ENCODE measurements at places on chromosomes 1 and 21.

GRCh38 chr1:67429011-67429527 is 1.1 kb downstream of the SERBP1 start:
- peak; percentile 58 for DNase-seq

DNA sequence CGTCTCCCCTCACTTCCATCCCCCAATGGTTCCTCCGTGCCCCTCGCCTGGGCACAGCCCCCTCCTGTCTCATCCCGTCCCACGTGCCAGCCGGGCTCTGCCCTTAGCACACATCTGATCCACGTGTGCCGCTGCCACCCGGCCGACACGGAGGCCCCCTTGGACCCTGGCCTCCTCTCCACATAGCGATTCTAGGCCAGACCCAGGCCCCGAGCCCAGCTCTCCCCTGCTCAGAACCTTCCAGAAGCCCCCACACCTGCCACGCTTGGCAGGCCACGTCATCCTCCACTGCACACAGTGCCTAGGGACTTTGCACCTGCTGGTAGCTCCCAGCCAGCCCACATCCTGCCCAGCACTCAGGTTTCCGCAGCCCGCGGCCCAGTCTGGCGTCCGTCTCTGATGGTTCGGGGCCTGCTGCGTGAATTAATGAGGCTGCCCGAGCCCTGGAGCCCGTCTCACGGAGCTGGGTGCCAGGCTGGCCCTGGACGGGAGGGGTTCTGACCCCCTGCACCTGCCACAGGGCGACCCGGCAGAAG is 20.1 kb downstream of the PLCH2 start:
- no peak for DNase-seq

DNA sequence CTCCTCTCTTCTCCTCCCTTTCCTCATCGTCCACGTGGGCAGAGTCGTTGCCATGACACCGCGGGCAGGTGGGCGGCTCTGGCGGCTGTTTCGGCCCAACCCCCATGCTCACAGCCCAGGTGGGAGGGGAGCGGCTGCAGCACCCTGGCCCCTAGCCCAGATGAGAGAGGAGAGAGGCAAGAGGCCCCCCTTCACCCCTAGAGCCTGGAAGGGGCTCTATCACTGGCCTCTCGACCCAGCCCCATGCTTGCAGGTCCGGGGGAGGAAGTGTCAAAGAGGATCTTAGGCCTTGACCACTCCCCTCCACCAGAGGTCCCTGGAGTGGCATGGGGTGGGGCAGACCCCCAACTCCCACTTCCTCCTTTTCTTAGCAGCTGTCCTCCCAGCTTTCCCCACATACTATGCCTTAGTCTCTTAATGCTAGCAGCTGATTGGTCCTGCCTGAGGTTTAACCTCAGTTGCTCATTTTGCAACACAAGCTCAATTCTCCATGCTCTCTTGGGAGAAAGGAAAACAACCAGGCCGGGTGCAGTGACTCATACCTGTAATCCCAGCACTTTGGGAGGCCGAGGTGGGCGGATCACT is 10.4 kb downstream of the DLGAP3 start:
- DNase-seq = no peak

- no peak for DNase-seq
These were observed 493.0 kb upstream of the ADGRL4 start for GRCh38 chr1:79499541-79499940.

GRCh38 chr1:14404862-14405301 is 193.6 kb upstream of the KAZN start:
- no peak for DNase-seq

DNA sequence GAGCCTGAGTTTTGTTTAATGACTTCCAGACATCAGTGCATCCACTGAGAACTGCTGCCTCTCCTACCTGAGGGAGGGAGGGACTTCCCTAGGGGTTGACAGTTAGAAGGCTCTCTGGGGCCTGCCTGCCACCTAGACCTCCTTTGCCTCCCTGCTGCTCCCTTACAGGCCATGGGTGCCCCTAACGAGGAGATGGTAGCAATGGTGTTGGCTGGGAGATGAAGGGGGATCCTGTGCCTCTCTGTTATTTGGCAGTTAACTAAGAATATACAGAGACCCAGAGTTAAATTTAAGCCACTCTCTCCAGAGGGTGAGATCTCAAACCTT is 66.1 kb downstream of the UBE2U start:
- no peak for DNase-seq

DNA sequence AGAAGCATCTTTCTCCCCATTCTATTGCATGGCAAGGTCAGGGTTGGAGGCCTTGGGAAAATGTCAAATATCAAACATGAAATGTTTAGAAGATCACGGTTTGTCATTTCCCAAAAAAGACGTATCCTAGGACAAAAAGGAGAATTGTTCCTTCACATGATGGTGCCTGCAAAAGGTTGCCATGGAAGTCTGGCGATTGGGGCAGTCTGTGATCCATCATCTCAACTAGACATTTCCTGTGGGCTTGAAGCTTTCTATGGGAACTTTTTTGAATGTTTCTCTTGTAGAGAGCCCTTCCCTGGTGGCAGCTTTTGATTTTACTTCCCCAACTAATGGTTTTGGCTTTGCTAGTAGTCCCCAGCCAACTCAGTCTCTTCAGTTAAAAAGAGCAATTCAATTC is 106.3 kb downstream of the TGFB2 start:
- DNase-seq = no peak
